ENCODE measurements at places on chromosomes 13 and 19.

GRCh38 chr13:28329395-28330158, 165.4 kb downstream of the FLT1 start:
- no peak for DNase-seq

- DNase-seq, result no peak
These were observed 50.3 kb upstream of the GPI start for GRCh38 chr19:34314437-34315313.

DNA sequence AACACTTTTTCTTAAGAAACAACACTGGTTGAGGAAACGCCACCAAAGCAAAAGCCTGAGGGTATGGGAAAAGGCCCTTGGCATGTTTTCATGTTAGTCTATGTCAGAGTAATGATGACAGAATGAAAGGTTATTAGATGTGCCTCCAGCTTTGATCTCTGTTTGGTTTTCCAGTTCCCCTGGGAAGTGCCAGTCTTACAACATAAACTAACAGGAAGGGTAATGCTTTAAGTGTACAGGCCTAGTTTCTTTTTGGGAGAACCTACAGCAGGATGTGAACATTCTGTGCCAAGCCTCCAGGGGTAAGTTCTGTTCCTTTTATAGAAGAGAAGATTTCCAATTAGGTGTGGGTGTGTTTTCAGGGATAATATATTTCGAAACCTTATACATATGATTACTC, 121.7 kb downstream of the FNDC3A start:
- no peak for DNase-seq

- peak; percentile 26 for DNase-seq
These were observed 9.1 kb downstream of the SLITRK5 start for GRCh38 chr13:87680298-87680697.

DNA sequence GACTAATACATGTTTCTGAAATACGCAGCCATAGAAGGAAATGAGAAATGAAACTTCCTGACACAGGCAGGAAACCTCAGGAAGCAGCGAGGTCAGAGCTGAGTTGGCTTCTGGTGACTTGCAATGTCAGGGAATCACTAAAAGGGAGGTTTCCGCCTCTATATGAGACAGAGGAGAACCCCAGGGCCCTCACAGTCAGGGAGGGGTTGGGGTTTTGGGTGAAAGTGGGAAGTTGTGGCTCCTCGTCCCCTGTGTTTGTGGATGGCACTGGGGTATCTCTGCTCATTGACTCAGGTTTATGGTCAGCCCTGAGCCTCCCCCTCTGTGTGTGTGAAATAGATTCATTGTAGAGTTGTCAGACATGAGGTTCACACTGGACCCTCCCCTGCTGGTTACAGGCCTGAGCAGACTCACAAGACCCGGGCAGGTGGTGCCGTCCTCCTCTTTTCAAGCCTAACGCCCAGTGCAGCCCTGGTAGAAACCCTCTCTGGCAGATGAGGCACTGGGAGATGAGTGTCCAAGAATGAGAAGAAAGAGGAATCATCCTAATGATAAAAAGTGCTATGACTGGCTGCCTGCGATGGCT, 5.5 kb upstream of the LILRA6 start:
- DNase-seq, result peak; percentile 37

DNA sequence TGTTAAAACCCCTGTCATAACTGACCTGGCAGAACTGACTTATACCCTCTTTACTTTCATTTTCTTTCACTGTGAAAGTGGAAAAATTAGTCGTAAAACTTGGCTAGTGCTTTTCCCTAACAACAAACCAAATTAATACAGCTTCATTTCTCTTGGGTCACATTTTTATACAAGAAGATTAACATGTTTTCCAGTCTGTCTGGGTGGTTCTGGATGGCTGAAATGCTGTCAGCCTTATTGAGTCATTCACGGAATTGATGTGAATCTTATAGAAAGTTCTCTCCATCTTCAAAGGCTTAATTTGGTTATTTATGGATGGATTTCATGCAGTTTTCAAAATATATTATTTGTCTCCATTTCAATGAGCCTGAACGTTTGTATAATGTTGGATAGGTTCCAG, 440.0 kb downstream of the KCTD12 start:
- no peak for DNase-seq

DNA sequence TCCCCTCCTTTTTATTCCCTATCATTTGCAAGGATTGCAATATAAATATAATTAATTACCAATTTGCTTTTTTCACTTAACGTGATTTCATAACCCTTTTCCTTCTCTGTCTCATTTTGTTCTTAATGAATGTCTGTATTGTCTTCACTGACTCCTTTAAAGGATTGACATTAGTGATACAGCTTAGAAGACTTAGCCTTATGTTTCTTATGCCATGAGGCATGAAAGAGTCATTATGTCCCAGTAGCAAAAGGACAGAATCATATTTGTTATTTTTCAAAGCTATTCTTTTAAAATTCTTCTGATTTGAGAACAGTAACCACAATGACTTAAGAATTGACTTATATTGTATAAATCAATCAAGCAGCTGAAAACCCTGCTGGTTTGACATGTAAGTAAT, 26.2 kb downstream of the SLC10A2 start:
- no peak for DNase-seq

DNA sequence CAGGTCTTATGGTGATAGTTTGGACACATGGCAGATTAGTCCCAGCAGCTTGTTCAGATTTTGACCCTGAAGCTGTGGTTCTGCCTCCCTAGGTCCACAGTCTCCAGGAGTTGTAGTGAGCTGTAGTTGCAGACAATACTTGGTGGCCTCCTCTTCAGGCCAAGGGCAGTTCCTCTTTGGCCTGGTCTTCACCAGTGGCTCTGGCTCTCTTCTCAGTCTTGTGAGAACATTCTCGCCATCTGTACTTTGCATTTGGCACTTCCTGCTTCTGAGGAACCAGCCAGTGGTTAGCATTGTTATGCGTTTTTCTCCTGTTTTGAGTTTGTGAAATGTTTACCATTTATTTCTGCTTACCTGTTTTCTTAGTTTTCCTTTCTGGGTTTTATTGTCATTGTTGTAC, 40.7 kb downstream of the PCCA start:
- peak; percentile 69 for DNase-seq

DNA sequence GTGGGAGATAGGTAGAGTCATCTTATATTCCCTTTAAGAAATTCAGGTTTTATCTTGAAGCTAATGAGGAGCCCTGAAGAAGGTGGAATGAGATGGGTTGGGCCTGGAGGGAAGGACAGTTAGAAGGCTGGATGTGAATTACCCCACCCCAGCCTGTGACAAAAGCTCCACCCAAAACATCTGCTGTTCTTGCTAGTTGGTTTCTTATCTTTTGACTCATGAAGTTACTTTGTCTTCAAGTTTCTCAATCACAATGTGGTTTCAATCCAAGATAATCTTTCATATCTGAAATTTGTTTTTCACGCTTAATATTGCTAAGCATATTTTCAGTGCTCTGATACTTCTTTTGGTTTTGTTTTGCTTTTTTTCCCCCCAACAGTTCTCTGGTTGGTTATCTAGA, 38.3 kb upstream of the HMGB1 start:
- peak; percentile 98 for DNase-seq

DNA sequence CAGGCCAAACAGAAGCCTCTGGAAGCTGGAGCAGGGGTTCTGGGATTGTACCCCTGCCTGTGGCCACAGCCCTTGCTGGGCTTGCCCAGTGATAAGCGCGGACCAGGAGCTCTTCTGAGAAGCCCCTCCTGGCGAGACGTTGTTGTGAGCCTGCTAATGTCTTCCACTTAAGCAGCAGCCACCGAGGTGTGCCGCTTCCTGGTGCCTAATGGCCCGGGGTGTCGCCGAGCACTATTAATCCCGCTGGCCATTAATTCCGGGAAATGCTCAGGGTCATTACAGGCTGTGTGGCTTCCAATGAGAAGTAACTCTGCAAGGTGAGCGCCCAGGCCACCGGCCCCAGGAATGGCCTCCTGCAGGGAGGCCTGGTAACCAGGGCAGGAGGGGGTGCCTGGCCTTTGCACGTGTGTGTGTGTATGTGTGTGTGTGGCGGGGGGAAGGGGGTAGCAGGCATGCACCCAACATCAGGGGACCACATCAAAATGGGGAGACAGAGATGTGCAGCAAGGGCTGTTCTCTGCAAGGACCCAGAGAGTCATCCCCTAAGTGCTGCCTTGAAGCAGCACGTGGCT, 175.0 kb downstream of the URI1 start:
- DNase-seq, result no peak

DNA sequence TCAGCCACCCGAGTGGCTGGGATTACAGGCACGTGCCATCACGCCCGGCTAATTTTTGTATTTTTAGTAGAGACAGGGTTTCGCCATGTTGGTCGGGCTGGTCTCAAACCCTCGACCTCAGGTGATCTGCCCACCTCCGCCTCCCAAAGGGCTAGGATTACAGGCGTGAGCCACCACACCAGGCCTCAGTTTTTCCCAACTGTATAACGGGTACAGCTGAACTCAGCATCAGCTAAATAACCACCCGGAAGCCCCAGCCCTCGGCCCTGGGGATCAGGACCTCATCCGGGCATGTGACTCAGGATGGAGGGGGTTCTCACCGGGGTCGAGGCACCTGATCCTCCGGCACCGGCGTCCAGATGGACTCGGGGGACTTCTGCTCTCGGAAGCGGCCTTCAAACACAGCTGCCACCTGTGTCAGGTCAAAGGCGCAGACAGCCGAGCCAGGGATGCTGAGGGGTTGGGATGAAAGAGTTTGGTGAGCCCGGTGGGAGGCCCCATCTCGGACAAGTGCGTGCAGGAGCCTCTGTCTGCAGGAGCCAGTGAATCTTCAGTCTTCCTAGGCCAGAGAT, 8.9 kb downstream of the SEMA6B start:
- DNase-seq, result no peak

GRCh38 chr13:75850916-75851315, 214.8 kb downstream of the LMO7 start:
- DNase-seq, result peak; percentile 5

DNA sequence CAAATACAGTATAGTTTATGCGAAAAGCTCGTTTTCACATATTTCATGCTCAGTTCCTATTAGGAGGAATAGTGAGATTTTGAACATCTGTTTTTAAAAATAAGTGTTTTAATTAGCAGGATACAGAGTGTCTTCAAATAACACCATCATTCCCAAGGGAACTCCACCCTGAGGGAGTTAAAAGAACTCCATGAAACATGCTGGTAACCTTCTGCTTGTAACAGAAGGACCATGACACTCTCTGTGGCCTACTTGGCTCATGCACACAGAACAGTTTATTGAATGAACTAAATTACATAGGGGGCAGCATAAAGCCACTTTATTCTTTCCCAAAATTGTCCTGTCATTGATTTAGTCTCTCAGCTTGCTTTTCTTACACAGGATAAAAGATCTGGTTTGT, 809.5 kb upstream of the SLITRK6 start:
- DNase-seq, result no peak

- peak; percentile 51 for DNase-seq
These were observed 136.5 kb downstream of the RNF17 start for GRCh38 chr13:24900507-24900906.

DNA sequence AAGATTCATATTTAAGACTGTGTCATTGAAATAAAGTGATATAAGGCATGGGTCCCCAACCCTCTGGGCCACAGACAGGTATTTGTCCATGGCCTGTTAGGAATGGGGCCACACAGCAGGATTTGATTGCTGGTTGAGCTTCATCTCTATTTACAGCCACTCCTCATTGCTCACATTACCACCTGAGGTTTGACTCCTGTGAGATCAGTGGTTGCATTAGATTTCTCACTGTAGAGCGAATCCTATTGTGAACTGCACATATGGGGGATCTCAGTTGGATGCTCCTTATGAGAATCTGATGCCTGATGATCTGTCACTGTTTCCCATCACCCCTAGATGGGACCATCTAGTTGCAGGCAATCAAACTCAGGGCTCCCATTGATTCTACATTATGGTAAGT, 132.1 kb downstream of the PCDH17 start:
- no peak for DNase-seq

DNA sequence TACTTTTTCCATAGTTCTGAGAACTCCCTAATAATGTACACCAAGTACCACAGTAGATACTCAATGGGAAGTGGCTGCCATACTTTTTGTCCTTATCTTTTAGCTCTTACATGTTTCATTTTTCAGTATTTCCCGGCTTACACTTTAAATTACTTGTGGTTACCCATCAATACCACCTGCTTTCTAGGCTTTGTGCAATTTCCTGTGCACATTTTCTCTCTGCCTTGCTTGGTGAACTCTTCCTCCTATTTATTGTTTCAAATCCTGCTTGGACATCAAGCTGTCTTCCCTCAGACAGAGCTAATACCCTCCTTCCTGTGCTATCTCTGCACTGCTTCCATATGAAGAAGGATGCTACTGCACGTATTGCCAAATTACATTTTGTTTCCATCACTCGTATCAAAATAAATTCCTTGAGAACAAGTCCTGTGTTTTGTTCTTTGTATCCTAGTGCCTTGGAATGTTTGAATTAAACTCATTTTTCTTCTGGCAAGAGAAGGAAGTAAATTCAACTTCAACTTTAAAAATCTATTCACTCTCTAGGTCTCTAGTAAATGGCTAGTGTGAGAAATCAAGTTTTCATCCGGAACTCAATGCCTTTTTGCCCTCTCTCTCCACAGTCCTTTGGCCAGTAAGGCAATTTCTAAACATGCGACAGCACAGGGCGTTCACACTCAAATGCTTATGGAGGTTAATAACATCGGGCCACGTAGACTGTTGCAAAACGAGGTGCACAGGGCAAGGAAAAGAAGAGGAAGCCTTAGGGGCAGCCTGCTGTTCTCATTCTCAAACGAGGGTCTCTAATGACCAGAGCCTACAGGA, 5.6 kb downstream of the ZAR1L start:
- peak; percentile 59 for DNase-seq

DNA sequence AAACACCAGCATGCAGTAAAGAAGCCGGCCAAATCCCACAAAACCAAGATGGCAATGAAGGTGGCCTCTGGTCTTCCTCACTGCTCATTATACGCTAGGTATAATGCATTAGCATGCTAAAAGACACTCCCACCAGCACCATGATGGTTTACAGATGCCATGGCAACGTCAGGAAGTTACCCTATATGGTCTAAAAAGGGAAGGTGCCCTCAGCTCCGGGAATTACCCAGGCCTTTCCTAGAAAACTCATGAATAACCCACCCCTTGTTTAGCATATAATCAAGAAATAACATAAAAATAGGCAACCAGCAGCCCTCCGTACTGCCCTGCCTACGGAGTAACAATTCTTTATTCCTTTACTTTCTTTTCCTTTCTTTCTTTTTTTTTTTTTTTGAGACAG, 21.1 kb upstream of the PLEKHF1 start:
- DNase-seq, result no peak

GRCh38 chr13:52775511-52775910, 35.9 kb upstream of the CNMD start:
- DNase-seq, result no peak

DNA sequence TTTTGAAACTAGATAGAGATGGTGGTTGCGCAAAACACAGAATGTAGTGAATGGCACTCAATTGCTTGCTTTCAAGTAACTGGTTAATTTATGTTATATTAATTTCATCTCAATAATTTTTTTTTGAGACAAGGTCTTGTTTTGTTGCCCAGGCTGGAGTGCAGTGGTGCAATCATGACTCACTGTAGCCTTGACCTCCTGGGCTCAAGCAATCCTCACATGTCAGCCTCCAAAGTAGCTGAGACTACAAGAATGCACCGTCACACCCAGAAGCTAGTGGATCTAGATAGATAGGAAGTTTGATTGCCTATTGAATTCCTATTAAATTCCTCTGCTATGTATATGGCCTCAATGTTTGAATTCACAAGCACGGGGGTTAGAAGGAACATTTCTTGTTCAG, 26.4 kb upstream of the ADGRE2 start:
- DNase-seq, result no peak

GRCh38 chr13:113907635-113908617, 44.0 kb upstream of the GAS6 start:
- no peak for DNase-seq

Measured in hematopoietic multipotent progenitor cell treated with erythropoietin and hydrocortisone succinate and interleukin-3 and kit ligand, for 4 days (in vitro differentiated cells).